ENCODE measurements at places on chromosomes 2 and 18.

DNA sequence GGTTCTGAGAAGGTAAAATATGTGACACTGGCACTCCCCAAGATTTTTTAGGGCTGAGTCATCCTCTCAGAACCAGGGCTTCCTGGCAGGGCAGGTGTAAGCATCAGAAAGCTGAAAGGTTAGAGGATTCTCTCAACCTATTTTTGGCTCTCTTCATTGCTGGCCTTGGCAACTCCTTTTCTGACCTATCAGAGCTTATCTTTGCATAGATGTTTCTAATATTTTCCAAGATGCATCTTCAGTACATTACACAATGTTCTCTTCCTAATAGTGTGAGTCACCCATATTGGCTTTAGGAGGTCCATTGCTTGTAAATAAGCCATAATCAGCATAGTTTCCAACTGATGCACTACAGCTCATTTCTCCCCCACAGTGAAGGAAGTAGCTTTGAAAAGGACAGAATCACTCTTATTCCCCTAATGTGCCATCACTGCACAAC, 2008.4 kb upstream of the PIK3C3 start:
- DNase-seq = peak; percentile 38

GRCh38 chr2:165911231-165911630, 42.3 kb downstream of the TTC21B start:
- DNase-seq = no peak

DNA sequence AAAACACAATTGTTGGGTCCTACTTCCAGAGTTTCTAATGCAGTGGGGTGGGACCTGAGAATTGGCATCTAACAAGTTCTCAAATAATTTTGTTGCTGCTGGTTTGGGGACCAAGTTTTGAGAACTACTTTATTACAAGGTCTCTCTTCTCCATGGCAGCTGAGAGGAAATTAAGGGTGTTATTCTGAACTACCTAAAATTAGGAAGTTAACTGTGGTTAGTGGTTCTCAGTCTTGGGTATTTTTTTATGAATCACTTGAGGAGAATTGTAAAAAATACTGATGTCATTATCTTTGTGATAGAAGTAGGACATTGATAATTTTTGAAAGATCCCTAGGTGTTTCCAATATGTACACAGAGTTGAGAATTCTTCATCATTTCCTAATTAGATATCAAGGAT, 210.2 kb downstream of the MC4R start:
- no peak for DNase-seq

DNA sequence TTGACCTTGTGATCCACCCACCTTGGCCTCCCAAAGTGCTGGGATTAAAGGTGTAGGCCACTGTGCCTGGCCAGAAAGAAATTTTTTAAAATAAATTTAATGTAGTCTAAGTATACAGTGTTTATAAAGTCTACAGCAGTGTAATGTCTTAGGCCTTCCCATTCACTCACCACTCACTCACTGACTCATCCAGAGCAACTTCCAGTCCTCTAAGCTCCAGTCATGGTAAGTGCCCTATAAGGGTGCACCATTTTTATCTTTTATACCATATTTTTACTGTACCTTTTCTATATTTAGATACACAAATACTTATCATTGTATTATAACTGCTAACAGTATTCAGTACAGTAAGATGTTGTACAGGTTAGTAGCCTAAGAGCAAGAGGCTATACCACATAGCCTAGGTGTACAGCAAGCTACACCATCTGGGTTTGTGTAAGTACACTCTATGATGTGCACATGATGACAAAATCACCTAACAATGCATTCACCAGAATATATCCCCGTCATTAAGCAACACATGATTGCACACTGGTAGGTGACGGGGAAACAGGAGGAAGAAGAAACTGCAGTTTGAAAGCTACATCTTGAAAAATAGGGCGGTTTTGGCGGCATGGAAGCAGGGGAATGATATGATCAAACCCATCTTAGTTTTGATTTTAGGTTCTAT, 105.1 kb upstream of the ITGB6 start:
- no peak for DNase-seq

- no peak for DNase-seq
These were observed 1.5 kb downstream of the PXDN start for GRCh38 chr2:1742681-1743395.

DNA sequence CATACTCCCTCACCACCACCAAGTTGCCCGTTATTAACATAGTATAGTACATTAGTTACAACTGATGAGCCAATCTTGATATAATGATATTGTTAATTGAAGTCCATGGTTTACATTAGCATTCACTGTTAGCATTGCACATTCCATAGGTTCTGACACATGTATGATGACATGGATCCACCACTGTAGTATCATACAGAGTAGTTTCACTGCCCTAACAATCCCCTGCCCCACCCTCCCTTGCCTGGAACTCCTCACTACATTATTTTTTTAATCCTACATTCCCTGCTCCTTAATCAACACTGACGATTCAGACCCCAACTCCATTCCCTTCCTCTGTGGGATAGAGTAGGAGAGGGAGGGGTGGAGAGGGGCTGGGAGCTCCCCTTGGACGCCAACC, 20.2 kb upstream of the ST3GAL5 start:
- DNase-seq = no peak

DNA sequence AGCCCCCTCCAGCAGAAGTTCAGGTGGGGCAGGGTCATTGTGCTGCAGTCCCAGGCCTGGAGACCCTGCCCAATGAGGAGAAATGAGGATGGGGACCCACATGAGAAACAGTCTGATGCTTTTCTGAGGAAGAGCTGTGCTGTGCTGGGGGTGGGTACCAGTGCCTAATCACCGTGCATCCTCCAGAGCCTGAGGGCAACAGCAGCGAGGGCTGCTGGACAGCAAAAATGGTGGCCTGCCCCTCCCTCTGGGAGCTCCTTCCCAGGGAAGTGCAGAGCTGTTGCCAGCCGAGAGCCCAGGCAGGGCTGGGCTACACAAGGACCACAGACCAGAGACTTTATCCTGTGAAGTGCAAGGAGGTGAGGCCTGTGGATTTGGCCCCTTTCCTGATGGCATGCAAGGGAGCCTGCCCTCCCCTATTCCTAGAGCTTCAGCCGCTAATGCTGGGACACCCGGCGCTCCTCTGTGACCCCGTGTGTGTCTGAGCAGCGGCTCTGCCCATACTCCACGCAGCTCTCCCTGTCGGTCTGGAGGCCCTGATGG, 134.8 kb downstream of the DSEL start:
- DNase-seq = no peak

- DNase-seq = no peak
These were observed 442.7 kb upstream of the MEIS1 start for GRCh38 chr2:65992198-65992554.

DNA sequence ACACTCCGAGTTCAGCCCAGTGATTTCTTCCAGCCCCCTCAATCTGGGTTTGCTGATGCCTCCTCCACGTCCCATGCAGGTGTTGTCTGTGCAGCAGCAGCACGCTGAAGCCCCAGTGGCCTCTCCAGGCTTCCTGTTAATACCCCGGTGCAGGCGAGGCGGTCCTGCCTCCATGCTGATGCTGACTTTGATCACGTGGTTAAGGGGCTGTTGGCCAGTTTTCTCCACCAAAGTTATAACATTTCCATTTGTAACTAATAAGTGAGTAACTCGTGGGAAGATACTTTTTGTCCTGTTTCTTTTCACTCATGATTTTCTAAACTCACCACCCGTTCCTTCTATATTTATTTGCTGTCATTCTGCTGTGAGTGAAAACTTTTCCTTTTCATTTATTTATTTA, 42.5 kb upstream of the TMEM18 start:
- DNase-seq = no peak

DNA sequence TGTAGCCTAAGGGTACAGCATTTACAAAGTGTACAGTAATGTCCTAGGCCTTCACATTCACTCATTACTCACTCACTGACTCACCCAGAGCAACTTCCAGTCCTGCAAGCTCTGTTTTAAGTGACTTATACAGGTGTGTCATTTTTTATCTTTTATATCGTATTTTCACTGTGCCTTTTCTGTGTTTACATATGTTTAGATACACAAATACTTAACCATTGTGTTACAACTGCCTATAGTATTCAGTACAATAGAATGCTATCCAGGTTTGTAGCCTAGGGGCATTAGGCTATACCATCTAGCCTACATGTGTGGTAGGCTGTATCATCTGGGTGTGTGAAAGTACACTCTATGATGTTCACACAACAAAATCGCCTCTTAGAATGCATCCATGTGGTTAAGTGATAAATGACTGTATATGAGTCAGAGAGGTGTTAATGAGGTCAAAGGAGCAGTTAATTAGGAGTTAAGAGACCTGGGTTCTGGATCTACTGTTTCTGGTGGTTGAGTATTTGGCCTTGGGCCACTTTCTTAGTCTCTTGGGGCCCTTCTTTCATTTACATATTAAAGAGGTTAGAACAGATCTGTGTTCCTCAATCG, 149.1 kb downstream of the GREB1L start:
- DNase-seq = no peak

GRCh38 chr2:118832071-118832790, 15.2 kb downstream of the EN1 start:
- DNase-seq = no peak

DNA sequence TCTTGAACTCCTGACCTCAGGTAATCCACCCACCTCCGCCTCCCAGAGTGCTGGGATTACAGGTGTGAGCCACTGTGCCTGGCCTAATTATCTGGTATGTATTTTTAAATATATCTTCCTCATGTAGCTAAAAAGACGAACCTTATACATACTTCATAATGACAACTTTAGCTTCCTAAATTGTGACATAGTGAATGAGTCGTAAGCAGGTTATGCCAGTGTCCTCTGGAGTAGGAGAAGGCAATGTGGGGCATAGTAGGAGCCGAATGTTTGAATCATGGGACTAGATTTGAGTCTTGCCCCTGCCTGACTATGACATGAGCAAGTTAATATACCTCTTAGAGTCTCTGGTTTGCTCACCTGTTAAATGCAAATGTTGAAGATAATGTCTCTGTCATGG, 95.8 kb upstream of the FOSL2 start:
- DNase-seq = no peak

- no peak for DNase-seq
These were observed 15.5 kb upstream of the ST8SIA5 start for GRCh38 chr18:46772357-46772756.

DNA sequence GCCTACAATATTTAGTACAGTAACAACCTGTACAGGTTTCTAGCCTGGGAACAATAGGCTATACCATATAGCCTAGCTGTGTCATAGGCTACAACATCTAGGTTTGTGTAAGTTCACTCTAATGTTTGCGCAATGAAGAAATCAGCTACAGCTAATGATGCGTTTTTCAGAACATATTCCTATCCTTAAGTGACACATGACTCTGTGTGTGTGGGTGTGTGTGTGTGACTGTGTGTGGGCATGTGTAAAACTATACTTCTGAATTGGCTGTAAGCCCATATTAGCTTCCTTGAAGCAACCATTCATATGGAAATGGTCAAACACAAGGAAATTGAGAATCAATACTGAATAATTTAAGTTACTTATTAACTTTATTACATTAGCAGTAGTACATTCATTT, 120.8 kb upstream of the SULT1C3 start:
- DNase-seq = no peak

DNA sequence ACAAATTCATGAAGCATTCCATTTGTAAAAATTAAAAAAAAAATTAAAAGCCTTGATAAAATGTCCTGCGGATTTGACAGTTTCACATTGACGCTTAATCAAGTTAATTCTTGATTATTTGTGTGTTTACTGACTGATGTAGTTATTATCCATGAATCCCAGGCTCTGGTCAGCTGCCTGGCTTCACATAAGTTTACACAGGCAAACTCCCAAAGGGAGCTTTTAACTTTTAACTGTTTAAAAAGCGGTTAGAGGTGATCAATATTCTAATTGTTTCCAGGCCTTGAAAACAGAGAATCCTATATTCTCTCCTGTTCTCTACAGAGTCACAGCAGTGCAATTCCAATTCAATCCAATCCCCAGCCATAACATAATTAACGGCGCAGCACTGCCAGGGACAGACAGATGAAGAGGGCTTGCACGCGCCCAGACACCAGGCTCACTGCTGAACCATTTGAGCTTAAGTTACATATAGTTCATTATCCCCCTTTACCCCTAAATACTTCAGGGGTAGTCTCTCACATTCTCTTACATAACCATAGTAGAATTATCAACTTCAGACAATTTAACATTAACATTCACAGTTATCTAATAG, 47.5 kb downstream of the ATP8B1 start:
- DNase-seq = no peak

GRCh38 chr2:101330253-101330933, 21.9 kb upstream of the RNF149 start:
- no peak for DNase-seq

DNA sequence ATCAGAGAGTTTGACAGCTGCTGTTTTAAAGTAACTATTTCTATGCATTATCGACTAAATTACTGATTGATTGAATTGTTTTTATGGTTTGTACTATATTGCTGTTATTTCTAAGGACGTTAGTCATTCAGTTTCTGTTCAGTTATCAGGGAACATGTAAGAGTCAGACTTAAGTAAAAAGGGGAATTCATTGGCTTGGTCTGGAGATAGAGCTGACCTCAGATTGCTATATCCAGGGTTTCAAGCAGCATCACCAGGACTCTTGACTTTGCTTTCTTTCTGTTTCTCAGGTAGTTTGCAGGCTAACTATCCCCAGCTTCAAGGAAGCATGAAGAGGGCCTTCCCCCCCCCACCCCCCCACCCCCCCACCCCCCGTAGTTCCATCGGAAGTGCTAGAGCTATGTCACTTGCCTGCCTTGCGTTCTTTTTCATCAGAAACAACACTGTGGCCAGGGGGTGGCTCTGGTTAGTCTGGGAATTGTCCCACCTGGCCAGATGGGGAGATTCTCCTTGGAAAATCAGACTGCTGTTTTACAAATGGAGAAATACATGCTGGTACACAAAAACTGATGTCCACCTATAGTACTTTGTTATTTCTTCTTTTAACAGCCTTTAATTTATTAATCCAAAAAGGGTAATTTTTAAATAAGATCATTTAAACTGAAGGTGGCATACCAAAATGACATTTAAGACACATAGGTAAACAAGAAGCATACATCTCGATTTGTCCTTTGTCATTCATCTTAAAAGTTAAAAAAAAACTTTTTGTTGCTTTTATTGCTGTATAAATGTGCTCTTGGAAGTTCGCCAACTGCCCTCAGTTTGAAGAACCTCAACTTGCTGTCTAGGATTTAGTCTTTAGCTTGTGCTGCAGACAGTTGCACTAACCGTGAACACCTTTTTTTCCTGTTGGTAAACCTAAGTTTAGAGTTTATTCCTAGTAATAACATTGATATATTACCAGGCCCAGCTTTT, 9.4 kb downstream of the SMAD4 start:
- DNase-seq = no peak

DNA sequence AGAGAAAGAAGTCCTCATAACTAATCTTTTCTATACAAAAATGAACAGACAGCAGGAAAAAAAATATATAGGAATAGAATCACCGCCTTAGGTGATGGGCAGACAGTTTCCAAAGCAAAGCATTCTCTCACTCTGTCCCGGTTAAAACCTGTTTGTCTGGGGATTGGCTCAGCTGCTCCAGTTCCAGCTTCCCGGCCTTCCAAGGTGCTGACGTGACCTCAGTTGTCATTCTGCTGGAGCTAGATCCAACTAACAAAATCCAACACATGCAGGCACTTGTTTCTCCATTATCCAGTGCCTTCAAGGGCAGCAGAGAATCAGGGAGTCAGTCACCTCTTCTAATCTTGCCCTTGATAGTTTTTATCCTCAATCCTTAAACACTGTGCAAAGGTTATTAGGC, 52.8 kb downstream of the IKZF2 start:
- no peak for DNase-seq

All from brain pericyte (primary cell).